ENCODE measurements at places on chromosomes 3 and 15.

DNA sequence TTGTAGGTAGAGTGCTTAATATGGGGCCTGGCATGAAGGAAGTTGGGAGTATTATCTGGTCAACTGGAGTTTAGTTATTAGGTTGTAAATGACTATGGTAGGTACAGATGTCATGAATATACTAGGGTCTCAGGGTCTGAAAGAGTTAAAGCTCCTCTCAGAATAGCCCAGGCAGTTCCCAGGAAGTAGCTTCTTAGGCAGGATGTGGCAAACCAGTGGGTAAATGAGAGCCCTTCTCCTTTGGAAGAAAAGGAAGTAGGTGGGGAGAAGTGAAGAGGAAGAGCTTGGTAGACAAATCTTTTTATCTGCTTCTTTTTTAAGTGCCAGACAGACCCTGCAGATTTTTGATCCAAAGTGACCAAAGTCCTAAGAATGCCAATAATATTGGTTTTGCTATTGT, 24.5 kb downstream of the MAP2K1 start:
- no peak for DNase-seq

DNA sequence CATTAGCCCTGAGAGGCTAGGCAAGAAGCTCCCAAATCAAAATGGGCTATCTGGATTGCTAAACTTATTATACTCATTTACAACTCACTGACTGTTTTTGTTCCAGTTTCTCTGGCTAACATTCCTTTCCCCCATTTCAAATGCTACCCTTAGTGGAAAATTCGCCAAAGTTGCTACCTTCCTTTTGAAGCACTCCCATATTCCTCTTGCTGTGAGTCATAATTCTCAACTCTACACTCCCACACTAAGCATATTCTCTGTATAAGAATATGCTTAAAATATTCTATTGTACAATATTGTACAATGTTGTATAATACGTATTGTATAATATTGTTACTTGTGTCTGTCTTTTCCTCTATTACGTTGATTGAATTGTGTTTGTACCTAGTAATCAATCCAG, 398.6 kb downstream of the PYDC2 start:
- DNase-seq: no peak

DNA sequence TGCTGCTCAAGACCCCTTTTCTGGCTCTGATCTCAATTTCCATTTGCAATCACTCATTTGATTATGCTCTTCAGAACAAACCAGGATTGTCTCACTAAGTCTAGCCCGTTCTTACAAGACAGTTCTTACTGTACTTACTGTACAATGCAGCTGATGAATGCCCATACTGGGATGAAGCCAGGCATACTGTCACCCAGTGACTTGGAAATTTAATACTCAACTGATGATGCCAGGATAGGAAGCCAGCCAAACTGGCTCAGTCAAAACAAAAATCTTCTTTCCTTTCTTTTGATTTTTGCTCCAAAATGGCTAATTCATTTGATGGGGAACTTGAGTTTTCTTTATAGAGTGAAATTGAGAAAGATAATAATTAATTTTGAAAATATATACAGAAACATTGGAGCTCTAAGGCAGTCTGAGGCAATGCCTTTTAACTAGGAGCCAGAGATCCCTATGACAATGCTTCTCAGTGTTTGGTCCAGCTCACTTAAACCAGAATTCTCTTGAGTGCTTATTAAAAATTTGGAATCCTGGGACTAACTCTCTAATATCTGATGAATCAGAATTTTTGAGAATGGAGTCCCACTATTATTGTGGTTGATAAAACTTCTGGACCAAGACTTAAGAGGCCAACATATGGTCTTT, 265.6 kb upstream of the THBS1 start:
- DNase-seq: no peak

- no peak for DNase-seq
These were observed 144.8 kb upstream of the BHLHE40 start for GRCh38 chr3:4834403-4834866.

DNA sequence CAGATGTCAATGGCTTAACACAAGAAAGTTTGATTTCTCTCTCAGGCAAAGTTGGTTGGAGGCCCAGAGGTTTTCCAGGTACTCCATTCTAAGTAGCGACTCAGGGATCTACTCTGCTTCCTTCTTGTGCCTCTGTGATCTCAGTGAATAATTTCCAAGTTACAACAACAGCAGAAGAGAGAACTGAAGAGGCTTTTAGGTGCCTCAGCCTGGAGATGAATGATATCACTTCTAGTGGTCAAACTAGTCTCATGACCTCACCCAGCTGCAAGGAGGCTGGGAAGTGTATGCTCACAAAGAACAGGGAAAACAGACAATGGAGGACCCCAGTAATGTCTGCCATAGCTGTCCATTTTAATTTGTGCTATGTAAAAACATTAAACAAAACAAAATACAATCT, 4.6 kb upstream of the PRICKLE2 start:
- DNase-seq: no peak

- no peak for DNase-seq
These were observed 50.8 kb downstream of the RFX7 start for GRCh38 chr15:56192659-56193442.

All from right forelimb (tissue), 1 donor.